ENCODE measurements at places on chromosomes 7 and 10. TPM values are rescaled to one million over a fixed set of nuclear protein-coding genes. Genes with fewer than 3 reads are reported as not detected.

GRCh38 chr7:26567266-26567665 is 275.6 kb downstream of the SNX10 start:
- no peak for DNase-seq

- DNase-seq = no peak
These were observed 38.9 kb downstream of the JAKMIP3 start for GRCh38 chr10:132104471-132105301.

- DNase-seq = no peak
These were observed 65.8 kb upstream of the ZEB1 start for GRCh38 chr10:31253237-31253636.

DNA sequence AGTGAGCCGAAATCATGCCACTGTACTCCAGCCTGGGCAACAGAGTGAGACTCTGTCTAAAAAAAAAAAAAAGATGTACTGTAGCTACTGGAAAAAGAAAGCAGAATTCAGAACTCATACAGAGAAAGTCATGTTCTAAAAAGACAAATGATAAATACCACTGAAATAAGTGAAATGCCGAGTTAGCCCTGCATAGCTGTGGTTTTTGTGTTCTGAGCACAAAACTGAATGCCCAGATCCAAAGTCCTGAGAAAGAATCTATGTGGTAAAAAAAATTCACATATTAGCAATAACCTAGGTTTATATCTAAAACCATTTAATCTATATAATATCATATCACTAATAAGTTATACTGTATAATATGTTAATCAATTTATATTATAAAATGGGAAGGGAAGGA is 29.3 kb upstream of the HECW1 start:
- no peak for DNase-seq

GRCh38 chr10:128018691-128019090 is 107.5 kb downstream of the MKI67 start:
- no peak for DNase-seq

- no peak for DNase-seq
These were observed 676 bp upstream of the GPR146 start for GRCh38 chr7:1043552-1044188.

GRCh38 chr7:76998285-76998589 is 33.9 kb downstream of the SPDYE17 start:
- no peak for DNase-seq

DNA sequence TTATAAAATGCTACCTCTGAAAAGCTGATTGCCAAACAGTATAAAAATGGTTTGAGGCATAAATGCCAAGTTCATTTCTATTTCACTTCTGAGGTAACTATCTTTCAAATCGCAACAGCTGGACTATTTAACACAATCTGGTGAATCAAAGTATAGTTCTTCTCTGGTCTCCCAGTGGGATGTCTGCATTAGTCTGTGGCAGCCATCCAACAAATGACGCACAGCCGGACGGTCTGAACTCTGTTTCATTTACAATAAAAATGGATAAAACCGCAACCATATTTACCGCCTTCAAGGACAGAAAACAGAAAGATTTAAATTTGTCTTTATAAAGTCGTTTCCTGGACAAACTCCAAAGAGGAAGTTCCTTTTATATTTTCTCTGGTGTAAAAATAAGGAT is 41.9 kb downstream of the ENO4 start:
- DNase-seq = no peak

GRCh38 chr10:124171561-124171960 is 78.2 kb upstream of the CHST15 start:
- DNase-seq = no peak

Gene ARL3
- total RNA-seq = 3.0 TPM

Gene AEBP1
- total RNA-seq = 2.4 TPM

Gene LRGUK
- total RNA-seq = 0.71 TPM

Gene POM121C
- total RNA-seq = 95.9 TPM

Gene IL2RA
- 1,064 TPM for total RNA-seq

Gene ANKRD30A
- not detected for total RNA-seq
